ENCODE measurements at places on chromosomes 7 and 10. TPM values are rescaled to one million over a fixed set of nuclear protein-coding genes. Genes with fewer than 3 reads are reported as not detected.
A peak's percentile ranks its signal among the peaks of the same experiment; 100 is the strongest.

DDC gene
- 3.0 TPM for total RNA-seq

RTKN2 gene
- total RNA-seq: 109 TPM

JCAD gene
- 101 TPM for total RNA-seq

CACNB2 gene
- total RNA-seq: 1.4 TPM

ELAPOR2 gene
- 90.8 TPM for total RNA-seq

CAV1 gene
- 531 TPM for total RNA-seq

RBP3 gene
- total RNA-seq: not detected

DNA sequence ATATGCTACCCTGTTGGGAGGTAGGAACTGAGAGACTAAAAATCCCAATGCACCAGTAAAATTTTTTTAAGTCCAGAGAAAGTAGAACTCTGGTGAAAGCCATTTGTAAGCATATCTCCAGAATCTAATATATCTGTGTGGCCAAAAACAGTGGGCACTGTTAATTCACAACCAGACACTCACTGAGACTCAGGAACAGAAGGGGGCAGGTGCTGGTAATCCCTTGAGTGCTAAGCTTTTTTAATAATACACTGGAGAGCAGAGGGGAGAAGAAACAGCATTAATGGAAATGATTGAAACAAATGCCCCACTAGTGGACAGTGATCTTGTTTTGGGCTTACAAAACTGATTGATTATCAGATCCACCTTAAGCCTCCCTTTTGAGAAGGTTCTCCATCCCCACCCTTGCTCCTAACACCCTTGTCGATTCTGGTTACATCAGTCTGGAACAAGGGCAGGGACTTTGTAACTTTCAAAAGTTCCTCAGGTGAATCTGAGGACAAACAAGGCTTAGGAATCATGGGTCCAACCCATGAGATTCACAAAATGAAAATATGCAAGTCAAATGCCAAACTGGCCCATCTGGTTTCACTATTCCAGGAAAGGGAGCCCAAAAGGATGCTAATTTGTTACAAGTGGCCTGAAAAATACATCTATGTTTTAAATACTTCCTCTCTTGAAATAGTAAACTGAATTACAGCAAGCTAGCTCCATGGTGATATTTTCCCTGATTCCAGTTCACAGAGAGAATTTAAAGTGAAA is 29.7 kb downstream of the PLXNA4 start:
- H3K27ac ChIP-seq: no peak overlapping the region
- DNase-seq: no peak
- H3K36me3 ChIP-seq: no peaks in the 10 kb centered on the region
- H3K27me3 ChIP-seq: no peaks in the 10 kb centered on the region
- no peaks in the 10 kb centered on the region for H3K4me1 ChIP-seq

DNA sequence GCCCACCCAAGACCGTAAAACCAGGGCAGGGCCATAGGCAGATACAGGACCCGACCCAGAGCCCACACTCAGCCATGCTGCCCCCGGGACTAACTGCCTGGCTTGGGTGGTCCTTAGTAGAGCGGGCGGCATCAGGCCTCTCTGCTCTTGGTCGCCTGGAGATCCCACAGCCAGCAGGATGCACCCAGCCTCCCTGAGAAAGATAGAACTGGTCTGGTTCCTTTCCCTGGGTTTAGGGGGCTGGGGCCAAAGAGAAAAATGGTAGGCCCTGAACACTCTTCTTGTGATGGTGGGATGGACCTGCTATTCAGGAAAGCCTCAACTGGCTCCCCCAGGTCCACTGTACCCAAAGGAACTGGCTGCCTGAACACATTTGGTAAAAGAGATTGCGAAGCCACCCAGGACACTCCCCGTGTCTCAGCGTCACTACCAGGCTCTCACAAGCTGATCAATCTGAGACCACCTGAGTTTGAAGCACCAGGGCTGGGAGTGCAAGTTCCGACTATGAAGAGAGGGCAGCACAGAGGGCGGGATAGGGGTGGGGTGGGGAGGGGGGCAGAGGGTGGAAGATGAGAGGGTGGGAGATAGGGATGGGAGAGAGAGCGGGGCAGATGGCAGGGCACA is 591.5 kb downstream of the DNAJB6 start:
- no peaks in the 10 kb centered on the region for H3K4me1 ChIP-seq
- no peak overlapping the region for H3K4me3 ChIP-seq
- H3K27ac ChIP-seq: no peak overlapping the region
- no peak for DNase-seq
- H3K27me3 ChIP-seq: peaks cover 2% of the 10 kb centered on the region

- H3K4me3 ChIP-seq: no peak overlapping the region
- H3K27me3 ChIP-seq: no peaks in the 10 kb centered on the region
- H3K27ac ChIP-seq: no peak overlapping the region
- DNase-seq: no peak
Observed at GRCh38 chr10:78529262-78529661, 495.6 kb downstream of the RPS24 start.

DNA sequence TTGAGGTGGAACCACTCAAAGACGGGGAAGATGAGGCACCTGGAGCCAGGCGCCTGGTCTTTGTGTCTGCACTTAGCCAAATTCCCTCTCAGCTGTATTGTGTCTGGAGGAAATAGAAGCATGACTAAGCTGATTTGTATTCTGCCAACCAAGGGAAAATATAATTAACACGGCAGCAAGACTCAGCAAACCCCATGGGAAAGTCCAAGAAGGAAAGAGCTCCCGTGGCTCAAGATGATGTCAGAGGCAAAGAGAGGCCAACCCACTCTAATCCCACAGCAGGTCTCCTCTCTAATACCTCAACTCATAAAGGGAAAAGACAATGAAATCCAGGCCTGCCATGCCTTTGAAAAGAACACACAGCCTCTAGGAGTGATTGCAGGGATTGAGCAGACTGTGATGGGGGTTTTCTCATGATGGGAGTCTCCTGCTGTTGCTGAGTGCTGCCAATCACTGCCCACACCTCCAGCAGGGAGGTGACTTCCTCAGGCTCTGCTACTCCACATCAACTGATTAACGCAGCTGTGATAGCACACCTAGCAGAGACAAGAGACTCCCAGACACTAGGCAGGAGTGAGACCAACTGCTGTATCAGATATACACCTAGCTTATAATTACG is 255.5 kb upstream of the C7orf33 start:
- DNase-seq: no peak
- H3K27ac ChIP-seq: no peak overlapping the region
- no peaks in the 10 kb centered on the region for H3K4me1 ChIP-seq
- no peak overlapping the region for H3K4me3 ChIP-seq
- no peaks in the 10 kb centered on the region for H3K36me3 ChIP-seq
- H3K27me3 ChIP-seq: peaks cover 39% of the 10 kb centered on the region

- DNase-seq: no peak
- peaks cover 38% of the 10 kb centered on the region for H3K4me1 ChIP-seq
- H3K27me3 ChIP-seq: no peaks in the 10 kb centered on the region
- peak overlapping the region; percentile 88 for H3K4me3 ChIP-seq
- H3K36me3 ChIP-seq: peaks cover 30% of the 10 kb centered on the region
- peak overlapping the region; percentile 67 for H3K27ac ChIP-seq
Observed at GRCh38 chr10:100535338-100535714, 417 bp upstream of the HIF1AN start.

GRCh38 chr10:84158061-84158460 is 15.5 kb upstream of the GPR15LG start:
- no peak overlapping the region for H3K27ac ChIP-seq
- DNase-seq: no peak
- H3K4me3 ChIP-seq: no peak overlapping the region
- H3K4me1 ChIP-seq: no peaks in the 10 kb centered on the region
- peaks cover 26% of the 10 kb centered on the region for H3K36me3 ChIP-seq

DNA sequence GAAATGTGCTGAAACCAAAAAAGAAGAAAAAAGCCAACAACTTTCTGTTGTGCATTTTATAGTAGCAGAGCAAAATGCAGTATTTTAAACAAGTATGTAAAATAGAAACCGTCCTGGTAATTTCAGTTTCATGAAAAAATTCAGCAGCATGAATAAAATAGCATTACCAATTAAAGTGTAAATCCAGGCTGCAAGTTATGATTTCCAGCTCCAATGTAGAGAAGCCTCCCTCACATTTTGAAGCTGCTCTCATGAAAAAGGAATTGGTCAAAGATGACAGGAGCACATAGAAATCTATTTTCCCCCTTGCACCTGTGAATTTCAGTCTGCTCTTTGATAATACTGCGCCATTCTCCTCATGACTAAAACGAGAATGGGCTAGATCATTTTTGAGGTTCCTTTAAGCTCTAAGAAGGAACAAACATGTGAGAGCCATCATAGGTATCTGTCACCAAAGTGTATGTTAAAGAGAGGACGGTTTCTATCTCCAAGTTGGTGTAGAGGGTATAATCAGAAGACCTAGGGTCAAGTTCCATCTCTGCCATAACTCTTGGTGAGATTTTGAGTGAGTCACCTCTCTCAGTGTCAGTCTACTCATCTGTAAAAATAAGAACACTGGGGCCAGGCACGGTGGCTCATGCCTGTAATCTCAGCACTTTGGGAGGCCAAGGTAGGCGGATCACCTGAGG is 107.5 kb downstream of the MTPAP start:
- H3K27me3 ChIP-seq: no peaks in the 10 kb centered on the region
- DNase-seq: no peak
- no peaks in the 10 kb centered on the region for H3K4me1 ChIP-seq
- no peak overlapping the region for H3K4me3 ChIP-seq

GRCh38 chr10:7471720-7472367 is 61.0 kb upstream of the SFMBT2 start:
- no peaks in the 10 kb centered on the region for H3K27me3 ChIP-seq
- no peak for DNase-seq
- H3K4me1 ChIP-seq: peaks cover 16% of the 10 kb centered on the region
- no peak overlapping the region for H3K27ac ChIP-seq
- H3K4me3 ChIP-seq: no peak overlapping the region
- no peaks in the 10 kb centered on the region for H3K36me3 ChIP-seq

DNA sequence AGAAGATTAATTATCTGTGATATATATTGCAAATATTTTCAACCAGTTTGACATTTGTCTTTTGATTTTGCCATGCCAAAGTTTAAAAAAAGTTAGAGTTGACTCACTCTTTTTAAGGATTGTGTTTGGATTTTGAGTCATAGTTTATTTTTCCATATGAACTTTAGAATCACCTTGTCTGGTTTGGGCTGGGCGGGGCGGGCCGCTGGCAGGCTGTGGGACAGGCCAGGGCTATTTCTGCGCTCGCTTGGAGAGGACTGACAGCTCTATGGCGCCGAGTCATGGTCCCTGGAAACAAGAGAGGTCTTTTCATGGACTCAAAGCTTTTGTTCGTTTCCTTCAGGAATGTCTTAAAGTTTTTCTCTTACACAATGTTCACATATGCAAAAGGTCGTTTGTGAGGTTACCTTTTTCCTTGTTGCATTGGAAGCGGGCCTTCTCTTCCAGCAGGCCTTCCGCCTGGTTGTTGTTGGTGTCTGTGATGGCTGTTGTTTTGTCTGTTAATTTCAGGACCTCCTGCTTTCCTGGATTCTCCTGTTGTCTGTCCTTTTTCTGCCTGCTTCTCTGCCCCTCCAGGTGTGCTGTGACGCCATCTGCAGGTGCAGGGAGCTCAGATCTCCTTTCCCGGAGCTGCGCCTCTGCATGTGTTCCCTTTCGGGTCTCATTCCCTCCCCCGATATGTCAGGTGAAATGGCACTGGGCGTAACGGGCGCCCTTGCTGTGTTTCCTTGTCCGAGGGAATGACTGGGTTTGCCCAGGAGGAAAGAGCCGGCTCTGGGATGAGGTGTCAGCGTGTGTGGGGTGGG is 53.8 kb downstream of the INPP5A start:
- no peaks in the 10 kb centered on the region for H3K27me3 ChIP-seq
- no peak for DNase-seq
- H3K4me3 ChIP-seq: no peak overlapping the region

- H3K36me3 ChIP-seq: peaks cover 43% of the 10 kb centered on the region
- H3K27ac ChIP-seq: no peak overlapping the region
- DNase-seq: no peak
- H3K4me3 ChIP-seq: no peak overlapping the region
- H3K27me3 ChIP-seq: no peaks in the 10 kb centered on the region
Observed at GRCh38 chr10:30903397-30904138, 128.1 kb downstream of the ZNF438 start.

DNA sequence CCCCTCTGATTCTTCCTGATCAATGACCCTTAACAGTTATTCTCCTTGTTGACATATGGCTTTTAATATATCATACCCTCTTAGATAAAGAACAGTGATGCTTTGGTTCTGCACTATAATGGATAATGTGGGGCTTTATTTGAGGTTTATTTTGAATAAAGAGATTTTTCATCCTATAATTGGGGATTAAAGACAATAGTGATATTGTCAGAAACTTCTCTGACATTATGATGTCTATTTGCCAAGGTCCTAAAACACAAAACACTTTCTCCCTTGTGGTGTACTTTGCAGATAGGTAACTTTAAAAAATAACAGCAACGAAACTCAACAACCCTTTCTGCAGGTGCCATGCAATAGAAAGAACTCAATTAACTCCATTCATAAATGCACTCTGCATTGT is 243.6 kb upstream of the RHOBTB1 start:
- no peaks in the 10 kb centered on the region for H3K36me3 ChIP-seq
- H3K27ac ChIP-seq: no peak overlapping the region
- no peak overlapping the region for H3K4me3 ChIP-seq
- no peak for DNase-seq
- H3K27me3 ChIP-seq: no peaks in the 10 kb centered on the region

- DNase-seq: no peak
- H3K4me1 ChIP-seq: peaks cover 5% of the 10 kb centered on the region
- no peaks in the 10 kb centered on the region for H3K27me3 ChIP-seq
- no peaks in the 10 kb centered on the region for H3K36me3 ChIP-seq
Observed at GRCh38 chr7:8134089-8134733, 127.8 kb downstream of the ICA1 start.

DNA sequence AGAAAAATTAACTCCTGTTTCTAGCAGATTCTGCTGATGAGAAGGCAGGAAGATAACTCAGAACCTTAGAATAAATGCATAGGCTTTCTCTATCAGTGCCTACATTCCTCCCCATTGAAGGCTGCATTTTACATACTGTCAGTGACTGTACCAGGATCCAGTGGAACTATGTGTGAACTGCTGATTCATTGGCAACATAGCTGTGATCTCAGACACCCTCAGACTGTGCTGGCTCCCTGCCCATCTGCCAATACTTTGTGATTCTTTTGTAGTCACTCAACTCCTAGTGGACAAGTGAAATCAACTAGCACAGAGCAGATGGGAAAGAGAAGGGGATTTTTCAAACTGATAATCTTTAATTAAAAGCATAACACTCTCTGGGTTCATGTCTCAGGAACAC is 375.8 kb downstream of the MDFIC start:
- no peak overlapping the region for H3K4me3 ChIP-seq
- no peak overlapping the region for H3K27ac ChIP-seq
- H3K27me3 ChIP-seq: no peaks in the 10 kb centered on the region
- no peak for DNase-seq
